ENCODE measurements at places on chromosomes 3 and 15.

DNA sequence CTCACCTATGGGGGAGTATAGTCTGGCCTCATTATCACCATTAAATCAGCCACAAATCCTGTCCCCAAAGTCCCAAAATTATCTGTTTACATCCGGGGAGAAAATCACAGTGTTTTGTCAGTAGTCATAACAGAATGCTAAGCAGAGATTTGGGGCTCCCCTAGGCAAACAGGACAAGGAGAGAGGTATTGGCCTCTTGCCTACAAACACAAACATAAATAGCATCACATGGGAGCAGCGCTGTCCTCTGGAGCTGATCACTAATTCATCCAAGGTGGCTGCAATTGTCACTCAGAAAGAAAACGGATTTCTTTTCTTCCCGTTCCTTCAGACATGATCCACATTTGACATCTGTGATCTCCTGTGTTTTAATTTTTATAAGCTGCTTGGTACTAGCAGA, 1028.1 kb downstream of the NTRK3 start:
- no peaks in the 10 kb centered on the region for H3K36me3 ChIP-seq
- H3K4me3 ChIP-seq = no peak overlapping the region
- no peak for DNase-seq
- H3K27ac ChIP-seq = no peak overlapping the region

DNA sequence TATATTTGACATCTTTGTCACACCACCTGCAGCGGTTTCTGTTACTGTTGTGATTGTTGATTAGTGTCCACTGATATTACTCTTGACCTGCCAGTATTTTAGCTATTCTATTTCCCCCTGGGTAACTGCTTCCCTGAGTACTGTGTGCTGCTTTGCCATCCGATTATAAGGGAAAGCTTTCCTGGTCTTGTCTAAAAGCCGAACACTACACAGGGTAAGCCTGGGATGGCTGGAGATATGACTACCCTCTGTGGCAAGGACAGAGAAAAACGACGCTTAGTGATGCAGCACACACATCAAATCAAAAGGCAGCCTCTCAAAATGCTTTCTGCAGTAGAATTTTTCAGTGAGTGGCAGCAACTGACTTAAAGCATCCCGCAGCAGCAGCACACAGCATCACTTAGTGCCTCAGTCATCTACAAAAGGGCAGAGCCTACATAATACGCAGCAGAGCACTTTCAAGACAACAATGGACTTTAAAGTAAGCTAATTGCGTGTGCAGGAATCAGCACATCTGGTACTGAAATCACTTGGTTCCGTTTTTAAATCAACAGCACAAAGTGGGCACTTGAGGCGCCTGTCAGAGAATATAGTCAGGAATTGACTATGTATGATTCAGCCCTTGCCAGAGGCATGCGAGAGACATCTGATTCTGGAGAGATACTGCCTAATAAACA, 656.3 kb upstream of the TGFBR2 start:
- no peak for DNase-seq
- H3K27me3 ChIP-seq = no peaks in the 10 kb centered on the region
- no peaks in the 10 kb centered on the region for H3K36me3 ChIP-seq
- peaks cover 3% of the 10 kb centered on the region for H3K4me1 ChIP-seq
- H3K27ac ChIP-seq = no peak overlapping the region

- H3K27ac ChIP-seq = no peak overlapping the region
- no peaks in the 10 kb centered on the region for H3K27me3 ChIP-seq
- H3K36me3 ChIP-seq = no peaks in the 10 kb centered on the region
- H3K4me3 ChIP-seq = no peak overlapping the region
- no peak for DNase-seq
- peaks cover 16% of the 10 kb centered on the region for H3K4me1 ChIP-seq
Measured at GRCh38 chr3:106242781-106243180, 374.0 kb upstream of the CBLB start.

DNA sequence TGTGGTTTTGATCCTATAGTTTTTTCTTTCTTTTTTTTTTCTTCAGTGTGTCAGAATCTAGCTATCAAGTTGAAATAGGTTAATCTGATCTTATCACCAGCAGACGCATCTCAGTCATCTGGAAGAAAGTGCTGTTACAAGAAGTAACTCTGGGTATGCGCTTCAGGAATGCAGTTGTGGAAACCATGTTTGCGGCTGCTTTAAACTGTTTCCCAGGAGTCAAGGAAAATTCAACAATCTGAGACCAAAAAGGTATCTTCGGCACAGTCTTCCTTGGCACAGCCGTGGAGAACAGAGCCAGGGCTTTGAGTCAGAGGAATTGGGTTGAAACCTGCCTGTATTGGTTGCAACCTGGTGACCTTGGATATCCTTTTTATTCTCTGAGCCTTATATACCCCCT, 59.9 kb downstream of the CD47 start:
- no peak for DNase-seq
- H3K4me3 ChIP-seq = no peak overlapping the region
- no peak overlapping the region for H3K27ac ChIP-seq
- H3K4me1 ChIP-seq = peaks cover 7% of the 10 kb centered on the region

- H3K27me3 ChIP-seq = no peaks in the 10 kb centered on the region
- no peak overlapping the region for H3K27ac ChIP-seq
- no peak overlapping the region for H3K4me3 ChIP-seq
- H3K4me1 ChIP-seq = peaks cover 20% of the 10 kb centered on the region
Measured at GRCh38 chr15:67164811-67165253, 89.6 kb downstream of the AAGAB start.

- DNase-seq = no peak
- H3K4me1 ChIP-seq = no peaks in the 10 kb centered on the region
- H3K27ac ChIP-seq = no peak overlapping the region
- no peaks in the 10 kb centered on the region for H3K27me3 ChIP-seq
- H3K36me3 ChIP-seq = no peaks in the 10 kb centered on the region
Measured at GRCh38 chr15:63497642-63498467, 6.5 kb upstream of the USP3 start.

DNA sequence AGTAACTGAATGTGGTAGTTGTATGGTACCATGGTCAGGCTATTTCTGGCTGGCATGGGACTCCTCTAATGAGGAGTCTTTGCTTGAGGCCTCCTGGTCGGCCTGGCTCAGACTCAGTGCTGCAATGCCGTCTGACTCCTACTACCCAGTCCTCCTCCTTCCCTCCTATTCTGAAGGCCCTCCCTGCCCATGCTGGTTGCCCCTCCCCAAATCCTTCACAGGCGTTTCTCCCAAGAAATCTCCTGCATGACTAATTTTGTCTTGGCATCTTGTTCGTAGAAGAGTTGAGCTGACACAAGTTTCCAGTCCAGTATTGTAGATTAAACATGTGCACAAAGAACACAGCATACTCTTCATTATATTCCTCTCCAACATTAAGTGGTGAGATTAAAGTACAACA, 115.5 kb downstream of the NFKBIZ start:
- peaks cover 5% of the 10 kb centered on the region for H3K4me1 ChIP-seq
- H3K27me3 ChIP-seq = no peaks in the 10 kb centered on the region
- H3K4me3 ChIP-seq = no peak overlapping the region
- H3K27ac ChIP-seq = no peak overlapping the region

- no peaks in the 10 kb centered on the region for H3K27me3 ChIP-seq
- DNase-seq = no peak
- H3K4me3 ChIP-seq = no peak overlapping the region
- no peaks in the 10 kb centered on the region for H3K36me3 ChIP-seq
- peaks cover 23% of the 10 kb centered on the region for H3K4me1 ChIP-seq
Measured at GRCh38 chr15:101200181-101200580, 51.7 kb downstream of the CHSY1 start.

- no peaks in the 10 kb centered on the region for H3K27me3 ChIP-seq
- no peaks in the 10 kb centered on the region for H3K4me1 ChIP-seq
- H3K27ac ChIP-seq = no peak overlapping the region
- no peak for DNase-seq
- H3K36me3 ChIP-seq = no peaks in the 10 kb centered on the region
Measured at GRCh38 chr15:75145027-75145841, 56.4 kb upstream of the C15orf39 start.

DNA sequence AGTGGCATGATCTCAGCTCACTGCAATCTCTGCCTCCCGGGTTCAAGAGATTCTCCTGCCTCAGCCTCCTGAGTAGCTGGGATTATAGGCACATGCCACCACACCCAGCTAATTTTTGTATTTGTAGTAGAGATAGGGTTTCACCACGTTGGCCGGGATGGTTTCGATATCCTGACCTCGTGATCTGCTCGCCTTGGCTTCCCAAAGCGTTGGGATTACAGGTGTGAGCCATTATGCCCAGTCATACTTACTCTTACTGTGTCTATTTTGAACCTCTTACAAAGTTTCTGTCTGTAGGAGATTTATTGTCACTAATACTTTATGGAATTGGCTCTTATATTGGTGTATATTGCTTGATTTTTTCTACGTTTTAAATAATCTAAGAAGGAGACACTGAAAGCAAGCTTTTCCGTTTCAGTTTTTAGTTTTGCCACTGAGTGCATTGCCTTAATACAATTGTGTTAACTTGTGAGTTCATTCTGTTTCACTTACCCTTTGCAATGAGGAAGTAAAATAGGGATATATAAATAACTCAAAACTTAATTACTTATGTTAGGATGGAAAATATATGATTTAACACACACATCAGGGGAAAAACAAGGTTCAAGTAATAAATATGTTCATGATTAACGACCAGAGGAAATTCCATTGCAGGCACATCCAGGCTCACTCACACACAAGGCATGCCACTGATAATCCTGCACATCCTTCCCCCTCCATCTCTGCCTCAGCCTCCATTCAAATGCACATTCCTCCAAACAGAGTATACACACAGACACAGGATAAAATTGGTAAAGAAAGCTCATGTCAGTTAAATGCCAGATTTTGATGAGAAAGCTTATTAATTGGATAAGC, 279.3 kb upstream of the RASGRP1 start:
- no peaks in the 10 kb centered on the region for H3K36me3 ChIP-seq
- no peak overlapping the region for H3K4me3 ChIP-seq
- no peaks in the 10 kb centered on the region for H3K27me3 ChIP-seq
- H3K4me1 ChIP-seq = no peaks in the 10 kb centered on the region

Measured in neuronal stem cell (in vitro differentiated cells).